Hematopoietic multipotent progenitor cell treated with erythropoietin and hydrocortisone succinate and interleukin-3 and kit ligand, for 4 days (in vitro differentiated cells): ENCODE measurements at places on chromosomes 7 and 10.

DNA sequence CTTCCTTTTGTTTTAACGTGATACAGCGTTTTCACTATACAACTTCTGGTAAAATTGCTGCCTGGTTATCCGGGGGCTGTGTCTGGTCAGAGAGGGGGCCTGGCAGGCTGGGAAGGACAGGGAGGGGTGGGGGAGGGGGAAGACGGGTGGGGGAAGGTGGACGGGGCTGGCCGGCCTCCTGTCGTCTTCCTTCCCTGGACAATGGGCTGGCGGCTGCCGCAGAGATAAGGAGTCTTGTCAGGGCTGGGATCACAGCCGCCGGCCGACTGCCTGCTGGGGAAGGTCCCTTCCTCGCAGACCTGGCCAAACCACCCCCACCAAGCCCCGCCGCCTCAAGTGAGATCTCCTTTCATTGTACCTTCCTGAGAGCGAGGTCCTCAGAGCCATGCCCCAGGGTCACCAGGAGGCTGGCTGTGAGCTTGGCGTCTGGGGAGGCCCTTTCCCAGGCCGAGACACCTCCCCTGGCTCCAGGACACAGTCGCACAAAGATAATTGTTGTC lies 151.2 kb upstream of the TNRC18 start:
- DNase-seq = no peak

DNA sequence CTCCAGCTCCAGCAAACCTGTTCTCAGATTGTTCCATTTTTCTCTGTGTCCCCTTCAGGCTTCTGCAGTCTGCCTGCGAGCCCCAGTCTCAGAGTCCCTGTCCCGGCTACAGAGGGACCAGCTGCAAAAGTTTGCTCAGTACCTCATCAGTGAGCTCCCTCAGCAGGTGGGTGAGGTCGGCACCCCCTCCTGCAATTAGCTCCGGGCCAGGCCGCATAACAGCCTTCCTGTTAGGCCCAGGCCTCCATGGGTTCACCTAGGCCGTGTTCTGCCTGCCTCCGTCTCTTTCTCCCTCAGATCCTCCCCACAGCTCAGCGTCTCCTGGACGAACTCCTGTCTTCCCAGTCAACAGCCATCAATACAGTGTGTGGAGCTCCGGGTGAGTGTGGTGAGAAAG lies 4.3 kb downstream of the ZSWIM8 start:
- no peak for DNase-seq

- no peak for DNase-seq
Measured at GRCh38 chr10:93589648-93590562, 11.1 kb downstream of the RBP4 start.

- no peak for DNase-seq
Measured at GRCh38 chr10:118161461-118162246, 114.9 kb upstream of the RAB11FIP2 start.

DNA sequence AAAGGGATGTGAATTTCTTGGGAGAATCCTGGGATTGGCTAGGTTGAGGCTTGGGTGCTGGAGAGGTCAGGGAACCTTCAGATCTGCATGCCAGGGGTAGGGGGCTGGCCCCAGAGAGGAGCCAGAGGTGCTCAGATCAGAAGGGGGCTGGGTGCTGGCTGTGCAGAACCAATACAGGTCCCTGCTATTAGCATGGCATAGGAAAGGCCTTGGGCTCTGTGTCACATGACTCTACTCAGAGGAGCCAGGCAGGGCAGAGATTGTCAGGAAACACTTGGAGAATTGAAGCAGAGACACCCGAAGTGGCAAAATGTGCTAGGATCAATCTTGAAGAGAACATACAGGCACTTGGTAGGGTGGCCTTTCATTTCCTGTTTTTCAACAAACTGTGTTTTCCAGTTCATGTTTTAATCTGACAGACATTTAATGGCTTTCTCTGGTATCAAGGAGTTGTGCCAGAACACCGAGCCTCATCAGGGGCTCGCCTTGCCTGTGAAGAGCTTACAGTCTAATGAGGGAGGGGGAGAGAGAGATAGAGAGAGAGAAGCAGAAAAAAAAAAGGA lies 498.9 kb downstream of the RPS24 start:
- DNase-seq = peak; percentile 7

- no peak for DNase-seq
Measured at GRCh38 chr10:21424459-21424861, 101.0 kb downstream of the SKIDA1 start.

- DNase-seq = no peak
Measured at GRCh38 chr7:147182874-147183273, 1066.3 kb downstream of the CNTNAP2 start.

- no peak for DNase-seq
Measured at GRCh38 chr10:50556237-50557120, 67.3 kb downstream of the SGMS1 start.

GRCh38 chr10:12459762-12460161 lies 110.4 kb downstream of the CAMK1D start:
- DNase-seq = no peak

DNA sequence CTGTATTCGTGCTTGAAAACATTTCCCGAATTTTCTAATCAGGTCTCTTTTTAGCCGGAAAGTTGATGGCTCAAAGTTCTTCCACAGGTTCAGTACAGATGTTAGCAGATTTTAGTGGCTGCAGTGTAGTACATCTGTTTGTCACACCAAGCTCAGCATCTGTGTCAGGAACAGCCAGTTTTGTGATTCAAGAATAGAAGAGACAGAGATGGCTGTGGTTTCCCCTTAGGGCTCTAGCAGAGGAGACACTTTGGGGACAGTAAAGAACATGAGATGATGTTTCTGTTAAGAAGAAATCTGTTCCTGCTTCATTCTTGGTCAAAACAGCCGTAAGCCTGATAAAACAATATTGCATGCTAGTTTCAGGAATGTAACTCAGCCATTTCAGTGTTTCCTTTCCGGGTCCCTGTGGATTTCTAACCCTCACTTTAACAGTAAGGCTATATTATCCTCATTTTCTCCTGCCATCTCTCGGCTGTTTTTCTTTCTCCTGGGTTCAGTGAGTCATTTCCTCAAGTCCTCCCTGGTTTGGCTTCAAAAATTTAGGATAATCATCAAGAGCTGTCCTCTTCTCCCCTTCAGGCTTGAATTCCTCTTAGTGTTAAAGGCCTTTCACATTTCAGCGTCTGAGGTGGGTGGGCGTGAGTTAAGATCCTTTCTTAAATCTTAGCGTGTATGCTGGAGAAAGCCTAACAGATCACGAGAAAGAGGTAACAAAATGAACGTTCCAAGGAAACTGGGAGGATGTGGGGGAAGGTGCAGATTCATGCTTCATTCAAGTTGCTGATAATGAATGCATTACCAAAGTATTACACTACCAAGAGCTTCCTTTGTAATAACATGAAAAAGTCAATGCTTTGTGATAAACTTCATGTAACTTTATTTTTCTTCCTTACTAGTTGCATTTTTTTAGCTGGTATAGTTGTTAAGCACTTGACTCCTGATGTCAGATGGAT lies 37.1 kb upstream of the BICC1 start:
- DNase-seq = no peak

DNA sequence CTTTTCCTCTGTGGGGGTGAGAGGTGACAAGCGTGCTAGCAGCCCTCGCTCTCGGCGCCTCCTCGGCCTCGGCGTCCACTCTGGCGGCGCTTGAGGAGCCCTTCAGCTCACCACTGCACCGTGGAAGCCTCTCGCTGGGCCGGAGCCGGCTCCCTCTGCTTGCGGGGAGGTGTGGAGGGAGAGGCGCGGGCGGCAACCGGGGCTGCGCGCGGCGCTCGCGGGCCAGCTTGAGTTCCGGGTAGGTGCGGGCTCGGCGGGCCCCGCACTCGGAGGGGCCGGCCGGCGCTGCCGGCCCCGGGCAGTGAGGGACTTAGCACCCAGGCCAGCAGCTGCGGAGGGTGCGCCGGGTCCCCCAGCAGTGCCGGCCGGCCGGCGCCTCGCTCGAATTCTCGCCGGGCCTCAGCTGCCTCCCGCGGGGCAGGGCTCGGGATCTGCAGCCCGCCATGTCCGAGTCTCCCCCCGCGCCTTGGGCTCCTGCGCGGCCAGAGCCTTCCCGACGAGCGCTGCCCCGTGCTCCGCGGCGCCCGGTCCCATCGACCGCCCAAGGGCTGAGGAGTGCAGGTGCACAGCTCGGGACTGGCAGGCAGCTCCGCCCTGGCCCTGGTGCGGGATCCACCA lies 352.8 kb upstream of the PODXL start:
- DNase-seq = no peak

- no peak for DNase-seq
Measured at GRCh38 chr7:14235056-14235455, 245.6 kb upstream of the ETV1 start.

- no peak for DNase-seq
Measured at GRCh38 chr7:80977751-80978150, 58.9 kb upstream of the SEMA3C start.

DNA sequence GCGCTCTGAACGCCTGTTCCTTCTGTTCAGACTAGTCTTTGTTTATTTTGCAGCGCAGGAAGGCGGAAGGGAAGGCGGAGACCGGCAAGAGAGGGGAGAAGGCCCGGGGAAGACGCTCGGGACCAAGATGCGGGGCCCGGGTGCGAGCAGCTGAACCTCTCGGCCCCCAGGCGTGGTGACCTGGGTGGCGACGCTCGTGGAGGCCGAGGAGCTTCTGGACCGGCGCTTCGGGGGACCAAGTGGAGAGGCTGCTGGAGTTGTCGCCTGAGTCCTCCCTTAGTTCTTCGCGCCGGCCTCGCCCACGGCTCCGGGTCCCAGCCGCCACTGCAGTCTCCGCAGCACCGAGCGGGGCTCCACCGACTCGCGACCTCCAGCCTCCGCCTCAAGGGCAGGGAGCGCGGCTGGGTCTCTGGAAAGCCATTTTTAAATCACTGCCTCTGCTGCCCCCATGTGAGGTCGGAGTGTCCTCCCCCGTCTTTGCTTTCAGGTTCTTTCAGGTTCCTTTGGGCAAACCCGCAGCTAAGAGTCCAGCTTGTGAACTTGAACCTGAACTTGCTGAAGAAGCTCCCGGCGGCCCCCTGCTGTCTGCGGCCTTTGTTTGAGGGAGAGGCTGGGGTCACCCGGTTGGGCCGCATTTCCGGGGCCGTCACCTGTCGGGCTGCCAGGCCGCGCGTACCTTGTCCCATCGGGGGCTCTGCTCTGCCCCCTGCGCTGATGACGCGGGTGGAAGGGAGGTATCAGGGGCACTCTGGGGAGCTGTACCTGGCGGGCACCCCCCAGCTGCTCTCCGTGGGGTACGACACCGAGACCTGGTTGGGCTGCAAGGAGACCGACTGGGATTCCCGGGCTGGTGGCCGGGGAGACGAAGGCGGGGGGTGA lies 136.0 kb downstream of the KIF20B start:
- peak; percentile 20 for DNase-seq

- DNase-seq = no peak
Measured at GRCh38 chr7:104795616-104796398, 218.2 kb upstream of the KMT2E start.

DNA sequence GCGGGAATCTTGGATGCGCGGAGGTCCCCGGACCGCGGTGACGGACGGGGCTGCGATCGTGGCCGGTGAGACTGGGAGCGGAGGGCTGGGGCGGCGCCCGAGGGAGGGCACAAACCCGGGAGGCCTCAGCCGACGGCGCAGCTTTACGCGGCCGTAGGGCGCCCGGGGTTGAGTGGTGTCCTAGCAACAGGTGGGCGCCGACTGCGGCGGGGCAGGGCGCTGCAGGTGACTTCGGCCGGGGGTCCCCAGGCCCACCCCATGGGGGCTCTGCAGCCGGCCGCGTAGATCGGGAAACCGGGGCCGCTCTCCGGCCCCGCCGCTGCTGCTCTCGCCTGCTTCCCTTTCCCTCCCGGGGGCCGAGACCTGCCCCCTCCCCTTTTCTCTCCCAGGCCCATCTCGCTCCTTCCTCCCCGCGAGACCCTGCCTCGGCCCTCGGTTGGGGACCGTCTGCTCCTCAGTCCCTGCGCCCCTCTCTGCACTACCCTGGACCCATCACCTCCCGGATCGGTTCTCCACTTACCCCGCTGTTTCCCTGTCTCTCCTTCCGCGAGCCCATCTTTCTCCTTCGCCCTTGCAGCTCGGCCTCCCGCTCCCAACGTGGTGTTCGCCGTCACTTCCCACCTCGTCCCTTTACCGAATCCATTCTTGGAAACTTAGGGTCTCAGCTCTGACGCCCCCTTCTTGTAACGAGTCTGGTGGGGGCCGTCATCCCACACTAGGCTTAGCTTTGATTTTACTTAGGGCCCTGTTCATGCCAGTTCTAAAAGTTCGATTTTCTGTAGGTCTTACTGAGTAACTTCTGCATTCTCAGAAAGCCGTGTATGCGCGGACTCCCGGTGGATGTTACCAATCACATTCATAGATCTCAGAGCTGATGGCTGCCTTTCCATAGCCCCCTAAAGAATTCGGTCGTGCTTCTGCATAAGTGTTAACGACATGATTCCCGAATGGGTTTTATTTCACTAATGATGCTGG lies 18.5 kb upstream of the ACBD5 start:
- peak; percentile 47 for DNase-seq
